ENCODE measurements at places on chromosomes 3 and 15.

DNA sequence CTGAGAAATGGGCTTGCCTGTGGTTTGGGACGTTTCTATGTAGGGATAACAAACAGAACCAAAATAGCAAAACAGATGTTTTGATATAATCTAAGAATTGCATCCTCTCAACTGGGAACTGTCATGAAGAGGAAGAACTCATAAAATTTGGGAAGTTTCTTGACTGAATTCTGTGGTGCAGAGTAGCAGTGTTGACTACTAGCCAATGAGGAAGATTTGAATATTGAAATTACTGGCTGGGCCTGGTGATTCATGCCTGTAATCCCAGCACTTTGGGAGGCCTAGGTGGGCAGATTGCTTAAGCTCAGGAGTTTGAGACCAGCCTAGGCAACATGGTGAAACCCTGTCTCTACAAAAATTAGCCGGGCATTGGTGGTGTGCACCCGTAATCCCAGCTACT, 42.2 kb downstream of the ZNF609 start:
- DNase-seq, result peak; percentile 26

DNA sequence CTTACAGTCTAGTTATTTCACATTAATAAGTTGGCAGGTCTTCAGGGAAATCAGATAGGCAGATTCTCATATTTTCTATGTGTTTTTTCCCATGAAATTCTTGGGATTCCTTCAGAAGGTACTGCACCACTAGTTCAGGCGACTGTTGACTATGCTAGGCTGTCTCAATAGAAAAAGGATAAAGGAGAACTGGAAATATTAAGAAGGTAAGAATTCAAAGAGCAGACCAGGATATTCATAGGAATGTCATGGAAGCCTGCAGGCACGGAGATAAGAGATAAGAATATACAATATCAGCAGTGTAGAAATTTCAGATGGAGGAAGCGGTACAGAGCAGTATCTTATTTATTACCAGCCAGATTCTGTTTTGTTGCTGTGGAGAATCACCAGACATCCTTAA, 432.1 kb upstream of the MDFIC2 start:
- DNase-seq, result peak; percentile 15

GRCh38 chr3:142489572-142490323, 41.9 kb upstream of the XRN1 start:
- no peak for DNase-seq

DNA sequence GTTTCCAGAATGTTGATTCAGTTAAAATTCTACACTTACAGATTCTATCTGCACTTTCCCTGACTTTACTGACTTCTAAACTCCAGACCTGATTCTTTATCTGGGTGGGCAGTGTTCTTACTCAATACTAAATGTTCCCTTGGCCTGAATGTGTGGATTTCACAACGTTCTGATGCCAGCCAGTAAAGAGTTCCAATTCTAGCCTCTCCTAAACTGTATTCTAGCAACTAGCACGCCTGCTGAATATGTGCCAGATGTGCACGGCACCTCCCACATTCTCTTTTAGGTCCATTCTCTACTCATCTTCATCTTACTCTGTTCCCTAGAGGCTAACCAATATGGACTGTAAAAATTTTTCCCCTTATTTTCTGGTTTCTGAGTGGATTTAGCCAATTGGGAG, 479.5 kb upstream of the AGTR1 start:
- DNase-seq, result no peak

- no peak for DNase-seq
These were observed 823 bp upstream of the CCDC71 start for GRCh38 chr3:49166752-49167556.

DNA sequence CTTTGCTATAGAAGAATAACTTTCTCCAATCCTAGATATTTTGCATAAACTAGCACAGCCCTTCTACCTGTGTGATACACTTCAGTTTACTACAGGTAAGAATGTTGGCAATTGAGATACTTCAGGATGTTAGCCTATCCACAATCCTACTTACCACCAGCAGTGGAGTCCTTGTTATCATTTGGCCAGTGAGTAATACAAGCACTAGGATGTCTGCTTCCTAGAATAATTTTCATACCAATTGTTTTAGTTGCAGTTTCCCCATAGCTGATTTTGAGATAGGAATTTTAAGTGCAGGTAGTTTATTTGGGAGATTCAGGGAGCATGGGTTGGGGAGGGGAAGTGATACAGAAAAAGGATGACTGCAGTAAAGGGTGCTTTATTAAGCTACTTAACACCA, 147.2 kb downstream of the EPHA6 start:
- DNase-seq, result no peak

DNA sequence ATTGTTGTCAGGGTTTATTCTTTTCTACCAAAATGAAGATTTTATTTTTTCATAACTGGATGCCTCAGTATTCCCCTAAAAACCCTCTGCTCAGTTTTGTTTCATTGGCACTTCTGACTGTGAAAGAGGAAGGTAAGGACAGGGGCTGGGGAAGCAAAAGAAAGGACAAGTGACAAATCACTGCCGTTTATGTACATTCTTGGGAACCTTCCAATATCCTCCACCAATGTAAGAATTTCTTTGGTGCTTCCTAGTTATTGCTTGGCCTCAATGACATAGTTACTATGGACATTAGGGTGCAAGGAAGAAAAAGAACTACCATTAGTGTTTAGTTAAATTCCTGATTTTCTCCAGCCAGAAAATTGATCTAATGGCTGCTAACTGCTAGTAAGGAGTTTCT, 131.0 kb upstream of the C15orf61 start:
- no peak for DNase-seq

- no peak for DNase-seq
These were observed 3.5 kb upstream of the HHATL start for GRCh38 chr3:42705962-42706585.

DNA sequence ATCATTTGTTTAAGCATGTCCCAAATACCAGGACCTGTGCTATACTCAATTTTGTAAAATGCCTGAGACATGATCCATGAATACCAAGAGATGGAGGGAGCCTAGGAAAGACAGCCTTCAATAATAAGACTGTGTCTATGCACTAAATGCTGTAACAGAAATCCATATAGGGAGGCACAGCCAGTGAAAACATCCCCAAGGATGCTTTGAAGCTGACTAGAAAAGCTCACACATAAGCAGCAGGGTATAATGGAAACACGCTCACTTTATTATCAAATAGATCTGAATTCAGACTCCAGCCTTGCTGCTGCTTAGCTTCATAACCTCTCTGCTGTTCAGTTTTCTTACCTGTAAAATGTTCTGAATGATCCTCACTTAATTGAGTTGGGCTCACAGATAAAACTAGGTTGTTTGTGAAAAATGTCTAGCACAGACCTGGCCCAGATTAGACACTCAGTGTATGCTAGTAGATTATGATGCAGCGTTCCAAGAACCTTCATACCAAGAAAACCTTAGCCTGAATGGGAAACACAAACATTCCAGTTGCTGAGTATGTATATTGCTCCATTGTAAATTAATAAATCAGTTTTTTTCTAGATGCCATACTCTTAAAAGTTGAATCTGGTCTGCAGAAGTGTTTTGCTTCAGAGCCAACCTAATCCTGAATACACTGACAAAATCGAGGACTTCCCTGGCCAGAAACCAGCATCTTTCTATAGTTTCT, 3.8 kb upstream of the LARP6 start:
- peak; percentile 70 for DNase-seq

DNA sequence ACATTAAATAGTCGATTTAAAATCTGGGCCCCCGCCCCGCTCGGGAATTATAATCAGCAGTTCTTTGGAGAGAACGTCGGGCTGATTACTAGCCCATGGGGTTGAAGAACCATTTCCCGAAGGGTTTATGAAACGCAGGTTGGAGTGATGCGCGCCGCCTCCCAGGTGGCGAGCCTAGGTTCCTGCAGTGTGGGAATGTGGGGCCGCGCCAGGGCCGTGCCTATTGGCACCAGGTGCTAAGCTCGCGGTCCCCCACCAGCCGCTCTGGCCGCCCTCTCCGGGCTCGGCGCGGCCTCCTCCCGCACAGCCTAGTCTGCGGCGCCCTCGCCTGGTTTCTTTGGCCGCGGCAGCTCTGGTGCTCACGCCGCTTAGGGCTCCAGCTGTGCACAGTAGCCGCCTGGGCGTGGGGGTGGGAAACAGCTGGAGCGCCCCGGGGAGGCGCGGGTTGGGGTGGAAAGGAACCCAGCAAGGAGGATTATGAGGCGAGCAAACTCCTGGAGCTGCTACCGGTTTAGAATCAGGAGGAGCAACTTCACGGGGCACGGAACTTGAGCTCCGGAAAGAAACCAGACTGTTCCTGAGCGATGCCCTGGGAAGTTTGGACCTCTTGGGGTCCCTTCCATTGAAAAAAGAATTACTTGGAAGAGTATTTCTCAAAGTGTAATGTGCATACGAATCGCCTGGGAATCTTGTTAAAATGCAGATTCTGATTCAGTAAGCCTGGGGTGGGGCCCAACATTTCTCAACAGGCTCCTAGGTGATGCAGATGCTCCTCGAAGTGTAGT, 5.6 kb upstream of the MECOM start:
- DNase-seq, result peak; percentile 35

DNA sequence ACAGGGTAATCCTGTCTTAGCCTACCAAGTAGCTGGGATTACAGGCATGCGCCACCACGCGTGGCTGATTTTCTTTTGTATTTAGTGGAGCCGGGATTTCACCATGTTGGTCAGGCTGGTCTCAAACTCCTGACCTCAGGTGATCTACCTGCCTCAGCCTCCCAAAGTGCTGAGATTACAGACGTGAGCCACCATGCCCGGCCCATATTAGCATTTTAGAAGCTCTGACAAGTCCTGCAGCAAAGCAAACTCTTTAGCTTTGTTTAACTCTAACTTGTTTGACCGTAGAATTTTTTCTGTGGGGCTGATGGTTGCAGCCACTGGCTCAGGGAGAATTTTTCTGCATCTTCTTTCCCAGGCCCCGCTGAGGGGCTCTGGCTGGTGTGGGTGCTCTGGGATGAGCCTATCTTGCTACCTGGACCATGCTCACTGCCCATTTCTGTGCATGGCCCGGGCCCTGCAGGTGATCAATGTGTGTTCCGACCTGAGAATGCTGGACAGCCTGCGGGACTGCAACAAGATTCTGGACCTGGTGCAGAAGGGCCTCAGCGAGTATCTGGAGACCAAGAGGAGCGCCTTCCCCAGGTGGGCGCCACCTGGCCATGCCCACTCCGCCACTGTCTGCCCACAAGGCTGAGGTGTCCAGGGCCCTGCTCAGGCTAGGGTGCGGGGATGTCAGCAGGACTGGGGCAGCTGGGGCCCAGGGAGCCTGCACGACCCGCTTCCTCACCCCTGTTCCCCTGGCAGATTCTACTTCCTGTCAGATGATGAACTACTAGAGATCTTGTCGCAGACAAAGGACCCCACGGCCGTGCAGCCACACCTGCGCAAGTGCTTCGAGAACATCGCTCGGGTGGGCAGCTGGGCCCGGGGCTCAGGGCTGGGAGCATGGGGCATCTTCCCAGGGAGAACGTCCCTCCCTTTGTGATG, 41.3 kb downstream of the DNAH1 start:
- DNase-seq, result no peak

- DNase-seq, result no peak
These were observed 917.5 kb downstream of the FHIT start for GRCh38 chr3:60333710-60334109.

DNA sequence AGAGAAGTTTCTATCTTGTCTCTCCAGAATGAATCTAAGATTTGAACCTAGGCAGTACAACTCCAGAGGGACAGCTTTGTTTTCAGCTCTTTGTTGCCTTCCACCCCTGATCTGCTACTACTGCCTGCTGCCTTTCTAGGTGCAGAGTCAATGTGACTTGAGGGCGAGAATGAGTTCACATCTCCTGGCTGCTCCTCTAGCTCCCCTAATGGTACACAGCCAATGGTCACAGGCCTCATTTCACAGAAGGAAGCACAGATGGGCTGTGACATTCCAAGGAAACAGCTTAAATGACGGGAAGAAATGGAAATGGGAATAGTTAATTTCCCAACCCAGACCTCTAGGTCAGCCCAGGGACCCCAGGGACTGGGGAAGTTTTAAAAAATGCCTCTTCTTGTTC, 32.4 kb downstream of the FAM43A start:
- no peak for DNase-seq

DNA sequence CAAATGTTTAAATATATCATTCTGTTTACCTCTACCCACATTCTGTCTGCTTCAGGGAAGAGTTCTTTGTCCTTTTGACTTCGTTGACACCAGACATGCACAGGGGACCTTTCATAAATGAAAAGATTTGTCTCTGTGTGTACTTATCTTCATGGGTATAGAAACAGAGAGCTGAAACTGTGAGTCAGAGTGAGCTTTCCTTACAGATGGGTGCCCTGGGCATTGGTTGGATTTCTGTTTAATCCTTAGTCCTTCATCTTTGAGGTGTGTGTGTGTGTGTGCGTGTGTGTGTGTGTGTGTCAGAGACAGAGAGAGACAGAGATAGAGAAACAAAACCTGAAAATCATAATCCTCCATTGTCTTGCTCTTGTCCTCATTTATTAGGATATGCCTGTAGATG, 517.4 kb downstream of the TUSC7 start:
- DNase-seq, result no peak

- peak; percentile 83 for DNase-seq
These were observed 225.6 kb upstream of the TLE3 start for GRCh38 chr15:70323111-70323851.

GRCh38 chr3:135349254-135349948, 554.3 kb downstream of the EPHB1 start:
- no peak for DNase-seq

GRCh38 chr3:110995461-110996231, 76.0 kb upstream of the NECTIN3 start:
- DNase-seq, result peak; percentile 86

DNA sequence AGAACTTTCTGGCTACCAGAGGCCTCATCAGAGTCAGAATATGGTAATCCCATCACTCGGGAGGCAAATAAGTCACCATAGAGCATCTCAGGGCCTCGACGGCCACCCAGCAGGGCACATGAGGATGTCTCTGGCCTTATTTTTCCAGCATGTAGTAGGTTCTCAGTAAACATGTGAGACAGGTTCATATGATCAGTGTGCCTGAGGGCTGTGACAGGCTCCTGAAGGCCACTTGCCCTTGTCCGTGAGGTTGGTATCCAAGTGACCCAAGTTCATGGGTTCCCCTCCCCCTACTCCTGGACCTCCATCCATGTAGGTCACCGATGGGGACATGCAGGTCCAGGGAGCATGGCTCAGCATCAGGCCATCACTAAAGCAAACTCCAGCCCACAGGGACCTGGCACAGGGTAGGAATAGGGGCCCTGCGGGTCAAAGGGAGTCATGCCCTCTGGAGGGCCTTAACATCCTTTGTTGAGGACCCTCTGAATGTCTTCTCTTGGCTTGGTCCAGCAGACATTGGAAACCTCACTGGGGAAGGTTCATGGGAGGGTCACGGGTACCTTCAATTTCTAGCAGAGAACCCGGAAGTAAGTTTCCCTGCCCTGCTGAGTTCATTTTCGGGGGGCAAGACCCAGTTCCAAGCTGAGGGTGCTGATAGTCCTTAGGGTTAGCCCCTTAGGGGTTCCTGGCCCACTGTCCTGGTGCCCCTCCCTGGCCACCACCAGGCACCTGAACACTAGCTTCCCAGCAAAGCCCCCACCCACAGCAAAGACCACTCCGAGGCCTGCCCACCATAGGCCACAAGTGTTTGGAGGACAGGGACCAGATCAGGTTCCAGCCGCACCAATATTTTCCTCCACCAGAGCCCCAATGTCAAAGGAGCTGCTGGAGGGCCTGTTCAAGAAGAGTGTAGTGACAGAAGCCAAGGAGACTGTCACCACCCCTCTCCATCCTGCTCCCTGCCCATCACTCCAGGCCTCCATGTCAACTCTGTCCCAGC, 61.1 kb downstream of the ZNF445 start:
- no peak for DNase-seq

- DNase-seq, result no peak
These were observed 29.7 kb upstream of the NDUFB4 start for GRCh38 chr3:120566243-120566975.

GRCh38 chr15:44813231-44813630, 76.9 kb downstream of the TRIM69 start:
- no peak for DNase-seq

- no peak for DNase-seq
These were observed 233.2 kb downstream of the RYR3 start for GRCh38 chr15:33543957-33544356.
